ENCODE measurements at places on chromosomes 4 and X. TPM values are rescaled to one million over a fixed set of nuclear protein-coding genes. Genes with fewer than 3 reads are reported as not detected.

DNA sequence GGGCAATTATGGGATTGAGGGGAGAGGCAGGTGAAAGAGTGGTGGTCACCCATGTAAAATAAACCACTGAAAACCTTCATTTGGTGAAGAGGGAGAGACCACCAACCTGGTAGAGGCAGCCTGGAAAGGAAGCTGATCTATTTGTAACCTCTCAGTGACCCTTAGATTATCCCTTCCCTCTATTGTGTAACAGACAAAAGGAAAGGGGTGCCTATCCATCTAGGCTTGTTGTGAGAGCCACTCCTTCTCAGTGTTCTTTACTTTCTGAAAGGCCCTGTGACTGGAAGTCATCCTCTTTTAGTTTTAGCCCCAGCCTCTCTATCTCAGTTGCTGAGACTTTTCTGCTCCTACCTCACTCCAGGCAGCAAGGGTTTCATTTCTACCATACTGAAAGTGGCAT, 142.4 kb downstream of the TMEM164 start:
- no peak for DNase-seq

GRCh38 chr4:30656828-30657227, 63.3 kb upstream of the PCDH7 start:
- no peak for DNase-seq

DNA sequence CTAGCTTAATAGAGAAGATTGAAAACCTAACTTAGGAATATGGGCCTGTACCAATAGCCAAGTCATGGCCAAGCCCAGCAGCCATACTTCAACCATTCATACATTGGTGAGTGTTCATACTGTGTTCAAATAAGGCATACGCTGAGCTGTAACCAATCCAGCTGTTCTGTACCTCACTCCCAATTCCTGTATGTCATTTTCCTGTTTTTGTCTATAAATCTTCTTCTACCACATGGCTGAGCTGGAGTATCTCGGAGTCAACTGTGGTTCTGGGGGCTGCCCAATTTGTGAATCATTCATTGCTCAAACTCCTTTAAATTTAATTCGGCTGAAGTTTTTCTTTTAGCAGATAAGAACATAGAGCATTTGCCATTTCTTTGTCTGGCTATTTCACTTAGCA, 195.3 kb upstream of the ANKRD50 start:
- no peak for DNase-seq

GCNA gene
- total RNA-seq, result 0.46 TPM

SYNPO2 gene
- 105 TPM for total RNA-seq
